ENCODE measurements at places on chromosomes 13 and 19.

DNA sequence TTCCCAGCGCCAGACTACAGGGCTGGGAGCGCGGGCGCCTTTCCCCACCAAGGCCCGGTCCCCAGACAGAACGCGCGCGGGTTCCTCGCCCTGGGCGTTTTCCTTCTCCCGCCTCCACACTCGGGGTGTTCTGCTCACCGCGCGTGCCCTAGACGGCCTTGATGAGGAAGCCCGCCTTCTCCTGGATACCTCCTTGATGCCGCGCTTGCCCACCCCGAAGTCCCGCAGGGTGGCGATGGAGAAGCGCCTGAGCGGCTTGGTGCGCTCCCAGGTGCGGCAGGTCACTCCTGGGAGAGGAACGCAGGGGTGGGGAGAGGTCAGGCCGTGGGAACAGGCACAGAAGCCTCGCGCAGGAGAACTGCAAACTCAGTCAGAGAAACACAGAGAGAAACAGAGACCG is 34.8 kb downstream of the CYP2B6 start:
- DNase-seq, result no peak

DNA sequence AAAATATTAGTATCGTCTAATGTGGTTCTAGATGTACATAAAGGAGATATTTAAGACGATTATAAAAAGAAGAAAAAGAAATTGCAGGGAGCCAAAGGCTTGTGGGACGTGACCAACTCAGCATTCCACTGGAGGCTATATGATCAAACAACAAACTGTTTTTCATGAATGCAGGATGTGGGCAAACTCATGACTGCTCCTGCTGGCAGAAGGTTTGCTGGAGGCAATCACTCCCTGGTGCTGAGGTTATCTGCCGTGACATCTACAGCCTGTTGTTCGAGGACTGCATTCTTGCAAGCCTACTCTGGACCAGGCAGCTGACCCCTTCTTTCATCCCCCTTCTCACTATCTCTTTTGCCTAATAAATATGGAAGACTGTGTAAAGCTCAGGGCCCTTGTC is 518.1 kb downstream of the UQCRFS1 start:
- DNase-seq, result no peak

DNA sequence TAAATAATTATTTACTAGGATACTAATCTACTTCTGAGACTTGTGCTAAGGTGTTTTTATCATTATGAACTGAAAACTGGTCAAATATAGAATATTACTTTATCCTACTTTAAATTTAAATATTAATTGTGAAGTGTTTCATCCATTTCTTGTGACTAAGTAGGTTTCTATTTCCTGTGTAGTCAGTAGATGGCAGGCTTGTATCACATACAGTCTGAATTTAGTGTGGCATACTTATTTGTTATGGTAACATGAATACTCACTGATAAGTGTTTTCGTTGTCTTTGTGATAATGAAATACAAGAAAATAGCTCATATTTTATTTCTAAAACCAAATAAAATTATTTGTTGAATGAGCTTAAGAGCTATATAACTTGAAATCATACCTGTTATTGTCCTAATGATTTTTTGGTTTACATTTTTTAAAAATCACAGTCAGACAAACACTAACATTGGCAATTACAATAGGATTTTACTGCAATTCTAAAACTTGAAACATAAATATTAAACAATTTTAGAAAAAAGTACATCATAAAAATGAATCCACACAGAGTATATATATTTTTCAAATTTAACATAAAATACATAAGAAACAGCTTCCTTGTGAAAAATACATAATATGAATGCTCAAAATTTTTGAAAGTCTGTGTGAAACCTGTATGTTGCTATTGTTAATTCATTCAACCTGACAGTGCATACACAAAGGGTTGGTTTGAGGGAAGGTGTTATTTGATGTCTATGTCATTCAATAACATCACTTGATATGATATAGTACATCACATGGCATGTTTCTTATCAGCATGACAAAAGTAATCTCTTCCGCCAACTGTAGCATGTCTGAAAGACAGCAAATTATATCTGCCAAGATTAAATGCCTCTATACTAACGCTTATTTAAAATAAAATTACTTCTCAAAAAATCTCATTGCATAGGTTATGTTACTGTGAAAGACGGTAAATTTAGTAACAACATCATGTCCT is 904.8 kb upstream of the PCDH20 start:
- DNase-seq, result no peak

DNA sequence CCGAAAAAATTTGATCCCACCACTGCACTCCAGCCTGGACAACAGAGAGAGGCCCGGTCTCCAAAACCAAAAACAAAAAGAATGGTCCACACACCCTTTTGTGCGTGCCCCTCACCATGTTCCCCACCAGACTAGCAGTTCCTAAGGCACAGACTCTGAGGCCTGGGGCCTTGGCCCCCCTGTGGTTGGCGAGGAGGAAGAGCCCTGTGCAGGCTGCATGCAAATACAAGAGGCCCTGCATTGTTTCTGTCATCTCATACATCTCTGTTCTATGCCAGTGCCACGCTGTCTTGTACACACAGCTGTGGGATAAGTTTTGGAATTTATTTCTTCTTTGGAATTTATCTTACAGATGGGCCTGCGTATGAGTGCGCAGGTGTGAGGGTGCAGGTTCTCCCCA is 4.7 kb upstream of the YJEFN3 start:
- no peak for DNase-seq

- DNase-seq, result no peak
Measured at GRCh38 chr19:1066251-1066747, 668 bp upstream of the ARHGAP45 start.

GRCh38 chr13:30738526-30739236 is 3.3 kb downstream of the ALOX5AP start:
- DNase-seq, result no peak

DNA sequence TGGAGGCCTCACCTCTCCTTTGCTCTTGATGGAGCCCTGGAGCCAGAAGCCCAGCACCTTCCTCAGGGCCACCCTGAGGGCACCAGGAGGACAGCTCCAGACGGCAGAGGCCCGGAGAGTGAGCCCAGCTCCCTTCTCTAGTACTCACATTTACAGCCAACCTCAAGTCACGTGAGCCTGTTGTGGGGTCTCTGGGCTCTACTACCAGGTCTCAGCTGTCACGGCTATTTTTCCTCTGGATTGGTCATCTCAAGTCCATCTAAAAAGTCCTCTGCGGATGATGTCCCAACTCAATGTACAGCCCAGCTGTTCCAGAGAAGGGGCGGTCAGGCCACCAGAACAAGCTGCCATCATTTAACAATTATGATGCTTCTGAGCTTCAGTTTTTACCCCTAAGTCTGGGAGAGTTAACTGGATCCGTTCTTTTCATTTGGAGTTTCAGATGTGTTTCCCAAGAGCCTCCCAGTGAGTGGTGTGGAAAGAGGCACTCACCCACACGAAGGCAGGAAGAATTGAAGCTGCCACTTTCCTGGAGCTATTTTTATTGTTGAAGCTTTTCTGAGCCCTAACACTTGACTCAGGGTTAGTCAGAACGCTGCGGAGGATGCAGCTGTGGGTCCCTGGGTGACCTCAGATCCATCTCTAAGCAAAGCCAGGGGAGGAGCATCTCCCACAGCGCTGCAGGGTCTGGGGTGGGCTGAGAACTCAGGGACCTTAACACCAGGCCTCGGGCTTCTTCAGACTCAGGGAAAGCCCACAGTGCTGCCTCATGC is 143.5 kb upstream of the UBL3 start:
- DNase-seq, result peak; percentile 67

DNA sequence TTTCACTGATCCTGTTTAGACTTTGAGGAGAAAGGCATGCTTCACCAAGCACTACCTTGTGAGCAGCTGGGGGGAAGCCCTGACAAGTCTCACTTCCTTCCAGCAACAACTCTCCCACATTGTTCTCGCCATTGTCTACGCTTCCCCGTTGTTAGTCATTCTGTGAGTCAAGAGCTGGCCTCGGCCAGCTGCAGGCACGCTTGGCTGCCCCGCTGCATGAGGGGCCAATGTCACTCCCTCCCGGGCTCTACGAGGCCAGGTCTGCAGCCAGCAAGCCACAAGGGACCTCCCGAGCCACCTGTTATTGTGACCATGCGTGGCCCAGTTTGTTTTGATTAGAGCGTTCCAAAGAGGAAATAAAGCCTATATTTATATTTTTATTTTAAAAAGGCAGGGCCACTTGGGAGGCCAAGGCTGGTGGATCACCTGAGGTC is 220.9 kb downstream of the FOXO1 start:
- no peak for DNase-seq

DNA sequence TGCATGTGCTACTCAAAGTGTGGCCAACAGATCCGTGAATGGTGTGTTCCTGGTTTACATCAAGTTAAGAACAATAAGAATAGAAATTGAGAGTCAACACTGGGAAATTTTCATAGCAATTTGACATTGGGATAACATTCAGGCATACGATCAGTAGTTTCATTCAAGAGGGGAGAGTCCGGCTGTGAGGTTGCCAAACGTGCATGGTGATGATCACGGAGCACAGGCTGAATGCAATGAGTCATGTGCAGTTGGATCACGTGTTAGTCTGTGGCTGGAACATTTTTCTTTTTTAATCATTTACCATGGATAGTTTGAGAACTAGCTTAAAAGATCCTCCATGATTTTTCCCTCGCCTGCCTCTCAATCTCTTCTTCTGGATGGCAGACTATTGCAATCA is 2.5 kb upstream of the DCT start:
- DNase-seq, result peak; percentile 51

DNA sequence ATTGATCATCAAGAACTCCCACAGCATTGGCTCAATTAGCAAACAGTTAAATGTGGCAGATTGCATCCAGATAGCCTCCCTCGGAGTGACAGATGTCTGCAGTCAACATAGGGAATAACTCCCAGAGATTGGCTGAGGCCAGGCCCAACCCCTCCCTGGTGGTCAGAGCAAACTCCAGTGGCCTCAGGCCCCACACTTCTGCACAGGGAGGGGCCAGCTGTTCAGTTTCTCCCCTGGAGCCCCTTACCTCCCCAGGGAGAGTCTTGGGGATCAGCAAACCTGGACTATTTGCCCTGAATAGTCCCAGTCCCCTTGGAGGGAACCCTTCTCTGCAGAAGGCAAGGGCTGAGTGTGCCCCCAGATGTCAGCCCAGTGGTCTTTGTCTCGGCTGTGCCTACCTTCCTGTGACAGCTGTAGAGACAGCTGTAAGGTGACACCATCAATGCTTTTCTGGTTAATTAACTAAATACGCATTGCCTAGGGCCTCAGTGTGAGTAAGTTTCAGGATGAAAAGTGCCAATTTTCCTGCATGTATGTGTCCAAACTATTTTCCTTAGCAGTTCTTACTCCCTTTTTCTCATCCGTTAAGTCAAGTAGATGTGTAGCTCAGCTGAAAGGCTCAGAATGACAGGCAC is 102.7 kb upstream of the UQCRFS1 start:
- DNase-seq, result no peak

- no peak for DNase-seq
Measured at GRCh38 chr13:67071918-67072598, 158.1 kb downstream of the PCDH9 start.

- no peak for DNase-seq
Measured at GRCh38 chr19:46191972-46192371, 37.6 kb upstream of the IGFL1 start.

DNA sequence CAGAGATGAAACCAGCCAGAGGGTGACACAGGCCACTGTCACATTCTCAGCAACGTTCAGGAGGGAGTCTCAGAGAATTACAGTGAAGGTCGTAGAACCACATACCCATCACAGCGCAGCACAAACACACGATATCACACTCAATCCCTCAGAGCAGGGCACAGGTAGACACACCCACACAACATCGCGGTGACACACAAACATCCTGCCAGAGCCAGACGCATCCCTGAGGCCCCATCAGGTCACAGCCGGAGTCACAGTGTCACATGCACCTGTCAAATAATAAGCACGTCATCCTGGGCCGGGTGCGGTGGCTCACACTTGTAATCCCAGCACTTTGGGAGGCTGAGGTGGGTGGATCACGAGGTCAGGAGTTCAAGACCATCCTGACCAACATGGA is 17.5 kb downstream of the ELAVL3 start:
- DNase-seq, result no peak
